Activated CD4-positive, CD25-positive, alpha-beta regulatory T cell treated with anti-CD3 and anti-CD28 coated beads, Interleukin-2, amount 50 U/mL, for 72 hours (primary cell): ENCODE measurements at places on chromosomes 6 and 20.
A peak's percentile ranks its signal among the peaks of the same experiment; 100 is the strongest.

DNA sequence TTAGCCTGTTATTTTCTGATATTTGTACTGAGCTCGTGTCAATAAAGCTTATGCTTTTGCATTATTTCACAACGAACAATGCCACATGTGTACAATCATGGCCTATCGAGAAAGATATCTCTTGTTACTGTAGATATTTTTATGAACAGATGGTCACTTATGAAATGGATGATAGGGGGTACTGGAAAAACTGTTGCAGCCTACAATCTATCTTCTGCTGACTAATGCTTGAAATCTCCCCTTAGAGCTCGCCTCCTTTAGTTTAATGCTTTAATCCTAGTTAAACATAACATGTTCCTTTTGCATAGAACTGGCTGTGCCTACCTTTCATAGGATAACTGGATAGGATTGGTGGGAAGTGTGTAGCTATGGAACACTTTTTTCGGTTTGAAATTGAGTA lies 296.2 kb downstream of the FARS2 start:
- no peak for DNase-seq

- DNase-seq, result no peak
These were observed 21.4 kb upstream of the PI16 start for GRCh38 chr6:36933102-36933501.

DNA sequence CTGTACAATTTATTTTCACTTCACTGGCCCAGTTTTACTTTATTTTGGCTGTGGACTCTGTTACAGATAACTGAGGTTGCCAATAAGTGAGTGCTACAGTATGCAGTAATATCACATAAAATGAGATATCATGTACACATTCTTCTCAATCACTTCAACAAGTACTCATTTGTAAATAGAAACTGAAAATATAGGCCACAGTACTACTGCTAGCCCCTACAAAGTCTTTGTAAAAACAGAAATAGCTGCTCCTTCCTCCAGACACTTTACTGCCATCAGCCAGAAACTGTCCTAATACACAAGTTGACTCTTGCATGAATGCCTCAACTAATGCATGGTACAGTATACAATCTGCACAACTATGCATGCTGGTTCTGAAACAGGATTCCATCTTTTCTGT lies 9.2 kb downstream of the DTNBP1 start:
- no peak for DNase-seq

DNA sequence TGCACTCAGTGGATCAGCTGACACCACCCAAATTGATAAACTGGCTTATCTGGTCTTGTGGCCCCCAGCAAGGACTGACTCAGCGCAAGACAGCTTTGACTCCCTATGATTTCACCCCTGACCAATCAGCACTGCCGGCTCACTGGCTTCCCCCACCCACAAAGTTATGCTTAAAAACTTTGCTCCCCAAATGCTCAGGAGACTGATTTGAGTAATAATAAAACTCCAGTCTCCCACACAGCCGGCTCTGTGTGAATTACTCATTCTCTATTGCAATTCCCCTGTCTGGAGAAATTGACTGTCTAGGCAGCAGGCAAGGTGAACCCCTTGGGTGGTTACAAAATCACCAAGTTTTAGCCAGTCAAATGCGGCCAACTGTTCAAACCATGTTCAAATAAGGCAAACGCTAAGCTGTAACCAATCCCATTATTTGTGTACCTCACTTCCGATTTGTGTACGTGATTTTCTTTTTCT lies 32.5 kb downstream of the SLC22A2 start:
- DNase-seq, result no peak

DNA sequence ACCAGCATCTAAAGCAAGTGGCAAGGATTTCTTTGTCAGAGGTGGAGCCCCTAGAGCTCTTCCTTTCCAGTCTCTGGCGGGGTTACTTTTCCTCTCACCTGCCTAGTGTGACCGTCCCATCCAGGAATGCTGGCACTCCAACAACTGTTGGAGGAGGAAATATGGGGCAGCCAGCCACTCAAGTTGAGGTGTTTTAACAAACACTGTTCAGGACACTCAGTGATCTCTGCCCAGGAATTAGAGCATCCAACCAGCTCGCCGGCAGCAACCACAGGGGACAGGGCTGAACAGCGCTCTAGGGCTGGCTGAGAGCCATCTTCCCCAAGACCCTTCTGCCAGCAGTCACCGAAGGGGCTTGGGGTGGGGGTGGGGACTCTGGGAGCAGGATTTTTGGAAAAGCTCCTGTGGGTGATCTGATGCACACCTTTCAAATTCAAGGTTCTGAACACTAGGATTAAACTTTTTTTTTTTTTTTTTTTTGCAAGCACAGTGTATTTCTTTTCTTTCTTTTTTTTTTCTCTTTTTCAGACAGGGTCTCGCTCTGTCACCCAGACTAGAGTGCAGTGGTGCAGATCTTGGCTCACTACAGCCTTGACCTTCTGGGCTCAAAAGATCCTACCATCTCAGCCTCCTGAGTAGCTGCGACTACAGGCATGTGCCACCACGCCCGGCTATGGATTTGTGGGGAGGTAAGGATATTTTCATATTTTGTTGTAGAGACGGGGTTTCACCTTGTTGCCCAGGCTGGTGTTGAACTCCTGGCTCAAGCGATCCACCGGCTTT lies 28.4 kb upstream of the KCNK16 start:
- no peak for DNase-seq

GRCh38 chr6:159229651-159230051 lies 60.5 kb downstream of the FNDC1 start:
- no peak for DNase-seq

DNA sequence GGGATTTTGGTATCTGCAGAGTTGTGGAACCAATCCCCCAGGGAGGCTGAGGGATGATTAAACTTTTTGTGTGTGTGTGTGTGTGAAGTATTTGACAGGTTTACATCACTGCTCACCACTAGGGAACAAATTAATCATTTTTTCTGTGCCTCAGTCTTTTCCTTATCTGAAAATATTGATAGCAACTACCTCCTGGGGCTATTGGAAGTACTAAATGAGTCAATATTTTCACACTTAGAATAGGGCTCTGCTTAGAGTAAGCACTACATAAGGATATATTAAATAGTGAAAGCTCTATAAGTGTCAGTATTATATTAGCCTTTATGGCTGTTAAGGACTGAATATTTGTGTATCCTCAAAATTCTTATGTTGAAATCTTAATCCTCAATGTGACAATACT lies 155.2 kb upstream of the UST start:
- DNase-seq, result no peak

- no peak for DNase-seq
These were observed 636.0 kb downstream of the MMUT start for GRCh38 chr6:48826901-48827701.

DNA sequence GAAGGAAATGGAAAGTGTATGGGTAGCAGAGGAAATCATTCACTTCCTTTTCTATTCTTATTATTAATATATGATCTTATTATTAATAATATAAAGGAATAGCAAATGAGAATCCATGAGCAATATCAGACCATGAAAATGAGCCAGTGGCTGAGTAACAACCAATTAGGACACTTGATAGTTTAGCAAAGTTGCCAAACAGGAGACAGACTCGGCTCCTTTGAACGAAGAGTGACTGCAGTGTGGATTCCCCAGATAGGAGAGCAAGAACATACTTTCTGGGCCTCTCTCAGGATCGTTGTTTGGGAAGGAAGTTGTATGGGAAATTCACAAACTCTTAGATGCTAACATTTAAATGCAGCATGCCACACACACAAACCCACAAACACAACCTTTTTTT lies 222.0 kb downstream of the KHDC1L start:
- no peak for DNase-seq

- no peak for DNase-seq
These were observed 26.9 kb upstream of the STXBP5 start for GRCh38 chr6:147177286-147177685.

- DNase-seq, result no peak
These were observed 27.5 kb downstream of the CAPN11 start for GRCh38 chr6:44185953-44186634.

- no peak for DNase-seq
These were observed 11.0 kb downstream of the MMP24 start for GRCh38 chr20:35237486-35237885.

GRCh38 chr6:15255481-15255880 lies 9.6 kb downstream of the JARID2 start:
- no peak for DNase-seq

DNA sequence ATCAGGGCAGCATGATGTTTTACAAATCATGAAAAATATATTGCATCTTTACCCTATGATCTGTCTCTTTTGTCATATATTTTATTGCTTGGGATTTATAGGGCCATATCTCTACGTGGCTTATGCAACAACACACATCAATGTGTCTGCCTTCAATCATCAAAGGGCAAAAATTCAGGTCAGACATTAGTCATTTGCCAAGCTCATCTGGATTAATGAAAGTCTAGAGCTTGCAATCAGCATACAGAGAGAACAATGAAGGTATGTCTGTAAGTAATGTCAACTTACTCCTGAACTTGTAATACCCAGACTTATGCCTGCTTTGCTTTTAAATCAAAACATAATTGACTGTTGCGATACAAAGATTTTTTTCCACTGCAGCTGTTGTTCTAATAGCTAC lies 282.7 kb downstream of the HAO1 start:
- DNase-seq, result no peak

GRCh38 chr6:52686878-52687699 lies 16.2 kb downstream of the TMEM14A start:
- no peak for DNase-seq

- no peak for DNase-seq
These were observed 124.1 kb upstream of the RIN2 start for GRCh38 chr20:19633985-19634384.

DNA sequence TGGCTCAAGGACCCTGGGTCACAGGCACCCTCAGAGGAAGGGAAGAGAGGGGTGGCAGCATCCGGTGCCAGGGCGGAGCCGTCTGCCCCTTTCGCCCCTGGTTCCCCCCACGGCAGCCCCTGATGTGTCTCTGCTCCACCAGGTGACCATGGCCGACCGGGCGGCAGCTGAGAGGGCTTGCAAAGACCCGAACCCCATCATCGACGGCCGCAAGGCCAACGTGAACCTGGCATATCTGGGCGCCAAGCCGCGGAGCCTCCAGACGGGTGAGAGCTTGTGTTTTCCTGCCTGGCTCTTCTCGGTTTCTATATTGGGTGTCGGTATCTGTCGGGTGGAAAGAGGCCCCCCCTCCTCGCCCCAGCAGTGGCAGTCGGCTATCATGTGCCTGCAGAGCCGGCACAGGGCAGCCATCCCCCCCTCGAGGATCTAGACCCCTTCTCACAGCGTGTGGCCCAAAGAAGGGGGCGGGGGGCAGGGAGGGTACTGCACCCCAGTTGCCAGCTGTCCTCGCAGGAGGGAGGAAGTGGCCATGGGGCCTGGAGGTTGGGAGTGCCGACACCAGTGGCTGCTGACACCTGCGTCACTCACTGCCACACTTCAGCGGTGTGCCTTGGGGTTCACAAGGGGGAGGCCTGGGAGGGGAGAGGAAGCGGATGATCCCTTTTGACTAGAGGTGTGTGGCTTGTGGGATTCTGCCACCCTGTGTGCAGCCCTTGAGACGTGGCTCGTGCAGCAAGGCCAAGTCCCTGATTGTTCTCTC lies 1.5 kb downstream of the RBM38 start:
- DNase-seq, result peak; percentile 73

GRCh38 chr6:46137387-46137786 lies 7.6 kb downstream of the ENPP4 start:
- DNase-seq, result no peak

GRCh38 chr6:52399511-52400312 lies 20.4 kb upstream of the EFHC1 start:
- no peak for DNase-seq

DNA sequence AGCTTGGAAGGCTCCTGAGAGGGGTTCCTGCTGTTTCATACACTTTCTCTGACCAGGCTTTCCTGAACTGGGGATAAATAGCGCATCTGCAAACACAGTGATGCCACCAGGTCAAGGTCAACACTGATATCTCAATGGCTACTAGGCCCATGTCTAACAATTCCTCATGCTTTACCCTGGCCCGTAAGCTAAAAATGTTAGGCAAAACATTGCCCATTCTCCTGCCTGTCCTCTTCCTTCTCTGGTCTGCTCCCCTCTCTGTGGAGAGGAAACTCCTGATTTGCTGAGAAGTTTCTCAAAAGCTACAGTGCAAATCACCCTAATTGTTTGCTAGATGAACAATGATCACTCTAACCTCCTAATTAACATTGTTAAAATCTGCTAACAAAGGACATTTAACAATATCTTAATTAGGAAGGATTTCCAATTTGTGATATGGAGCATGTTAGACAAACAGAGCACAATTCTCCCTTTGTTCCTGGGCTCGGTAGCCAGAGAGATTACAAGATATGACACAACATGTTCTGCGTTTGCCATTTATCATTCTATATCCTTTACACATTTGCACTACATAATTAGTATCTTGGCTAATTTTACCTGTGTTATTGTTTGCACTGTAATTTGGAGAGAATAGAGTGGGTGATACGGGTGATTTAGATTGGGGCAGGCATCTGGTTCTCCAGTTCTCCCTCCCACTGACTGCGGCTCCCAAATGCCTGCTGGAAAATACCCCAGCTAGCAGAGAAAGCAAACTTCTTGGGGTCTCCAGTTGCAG lies 266.8 kb downstream of the CD83 start:
- DNase-seq, result no peak

- DNase-seq, result no peak
These were observed 107.9 kb upstream of the SPACA1 start for GRCh38 chr6:87939776-87940175.

GRCh38 chr6:112557961-112558360 lies 210.8 kb downstream of the RFPL4B start:
- no peak for DNase-seq

DNA sequence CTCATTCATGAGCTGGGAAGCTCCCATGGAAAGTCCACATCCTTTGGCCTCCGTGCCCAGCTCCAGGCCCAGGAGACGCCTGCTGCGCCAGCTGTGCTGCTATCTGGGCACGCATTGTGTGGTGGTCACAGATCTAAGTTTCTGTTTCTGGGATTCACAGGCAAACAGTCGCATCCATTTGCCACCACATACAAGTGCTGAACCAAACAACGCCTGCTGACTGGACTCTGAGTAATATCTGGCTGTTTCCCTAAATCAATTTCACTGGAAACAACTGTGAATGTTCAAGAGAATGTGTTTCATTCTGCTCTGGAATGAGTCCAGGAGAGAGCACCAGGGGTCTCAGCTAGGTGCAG lies 45.5 kb downstream of the IRF4 start:
- DNase-seq, result no peak

DNA sequence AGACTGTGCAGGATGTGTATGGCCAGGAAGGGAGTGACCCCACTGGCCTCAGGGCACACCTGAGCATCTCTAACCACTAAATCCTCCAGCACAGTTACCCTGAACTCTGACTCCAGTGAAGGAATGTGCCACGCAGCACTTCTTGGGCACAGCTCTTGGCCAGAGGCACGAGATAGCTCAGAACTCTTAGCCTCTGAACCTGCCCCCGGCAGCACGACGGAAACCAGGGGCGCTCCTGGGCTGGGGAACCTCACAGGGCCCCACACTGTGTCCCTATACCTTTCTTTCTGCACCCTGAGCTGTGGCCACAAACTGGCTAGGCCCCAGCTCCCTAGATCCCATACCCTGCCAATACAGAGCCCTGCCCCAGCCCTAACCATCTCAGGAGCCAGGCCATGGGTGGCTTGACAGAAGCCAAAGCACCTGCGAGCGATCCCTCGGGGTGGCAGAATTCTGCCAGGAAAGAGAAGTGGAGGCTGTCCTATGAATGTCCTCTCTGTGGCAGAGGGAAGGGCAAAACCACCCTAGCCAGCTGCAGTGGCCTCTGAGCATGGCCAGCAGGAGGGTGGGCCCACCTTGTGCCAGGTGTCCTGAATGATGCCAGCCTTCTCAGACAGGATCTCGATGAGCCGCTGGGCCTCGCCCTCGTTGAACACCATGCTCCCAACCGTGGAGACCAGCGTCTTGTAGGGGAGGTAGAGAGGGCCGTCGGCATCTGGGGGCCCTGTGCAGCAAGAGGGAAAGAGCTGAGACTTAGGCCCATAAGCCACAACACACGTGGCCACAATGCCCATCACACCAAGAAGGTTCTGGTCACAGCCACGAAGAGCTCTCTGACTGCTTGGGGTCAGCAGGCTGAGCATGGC lies 39.4 kb downstream of the RRBP1 start:
- no peak for DNase-seq
